Tibial artery (tissue), 4 donors: ENCODE measurements at places on chromosomes 4 and X.

- DNase-seq: no peak
These were observed 516.5 kb downstream of the PCDH7 start for GRCh38 chr4:31236639-31237173.

GRCh38 chr4:15652191-15652590 is 3.0 kb downstream of the FBXL5 start:
- DNase-seq: no peak

- no peak for DNase-seq
These were observed 131.8 kb upstream of the ENPEP start for GRCh38 chr4:110344165-110344564.

GRCh38 chr4:135372131-135372530 is 1170.5 kb upstream of the PABPC4L start:
- no peak for DNase-seq

DNA sequence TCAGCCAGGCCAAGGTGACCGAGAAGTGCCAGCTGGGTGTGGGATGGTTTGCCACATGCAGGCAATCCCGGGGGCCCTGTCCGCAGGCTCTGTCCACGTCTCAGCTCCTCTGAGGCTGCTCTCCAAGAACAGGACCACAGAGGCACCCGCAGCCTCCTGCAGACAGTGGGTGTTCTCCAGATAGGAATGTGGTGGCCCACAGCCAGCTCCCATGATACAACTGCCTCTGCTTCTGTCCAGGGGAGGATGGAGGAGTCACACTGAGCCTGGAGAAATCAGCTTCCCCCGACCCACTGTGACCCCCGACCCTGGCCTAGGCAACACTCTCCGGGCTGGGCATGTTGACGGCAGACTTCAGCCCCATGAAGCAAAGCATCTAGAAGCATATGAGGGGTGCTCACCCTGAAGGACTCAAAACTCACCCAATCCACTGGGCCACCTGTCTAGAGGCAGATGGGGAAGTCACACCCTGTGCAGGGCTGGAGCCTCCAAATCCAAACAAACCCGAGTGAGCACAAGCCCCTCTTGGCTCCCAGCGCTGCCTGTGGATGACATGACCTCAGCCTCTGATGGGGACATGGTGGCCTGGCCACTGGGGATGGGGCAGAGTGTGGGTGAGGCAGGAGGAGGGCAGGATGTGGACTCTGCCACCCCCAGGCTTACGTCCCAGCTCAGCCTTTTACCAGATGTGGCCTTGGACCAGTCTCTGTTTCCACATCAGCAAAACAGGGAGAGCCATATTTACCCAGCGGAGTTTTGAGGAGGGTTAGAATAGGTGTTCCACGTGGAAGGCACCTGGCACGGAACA is 102.3 kb downstream of the PSAPL1 start:
- DNase-seq: peak; percentile 65

GRCh38 chr4:98746530-98746929 is 88.1 kb upstream of the TSPAN5 start:
- DNase-seq: no peak

- DNase-seq: no peak
These were observed 2.4 kb downstream of the RNF175 start for GRCh38 chr4:153757407-153757806.

DNA sequence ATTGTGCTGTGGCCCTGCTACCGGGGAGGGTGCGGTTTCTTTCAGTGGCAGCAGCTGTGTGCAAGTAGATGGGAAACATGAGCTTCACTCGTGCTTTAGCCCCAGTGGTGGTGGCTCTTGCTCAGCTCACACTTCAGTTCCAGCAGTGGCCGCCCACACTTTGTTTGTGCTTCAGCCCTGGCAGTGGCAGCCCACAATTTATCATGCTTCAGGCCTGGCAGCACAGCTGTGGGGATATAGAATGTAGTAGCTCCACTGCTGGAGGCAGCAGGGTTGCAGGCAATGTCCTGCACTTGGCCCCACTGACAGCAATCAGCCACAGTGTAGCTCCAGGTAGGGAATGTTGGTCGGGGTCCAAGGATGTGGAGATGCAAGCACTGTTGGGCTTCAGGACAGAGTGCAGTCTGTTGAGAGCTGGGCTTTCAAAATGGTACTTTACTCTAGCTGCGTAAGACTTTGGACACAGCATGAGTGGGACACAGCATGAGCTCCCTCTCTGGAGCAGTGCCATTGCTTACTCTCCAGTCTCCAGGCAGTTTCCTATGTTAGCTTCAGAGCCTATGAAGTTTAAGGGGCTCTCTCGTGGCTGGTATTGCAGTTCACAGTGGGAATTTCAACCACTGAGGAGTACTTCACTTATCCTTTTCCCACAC is 413.1 kb downstream of the PDGFC start:
- DNase-seq: peak; percentile 63

- no peak for DNase-seq
These were observed 5.0 kb downstream of the TDO2 start for GRCh38 chr4:155908187-155909139.
